HFF-Myc (cell line): ENCODE measurements at places on chromosomes 5 and 9.
A peak's percentile ranks its signal among the peaks of the same experiment; 100 is the strongest.

DNA sequence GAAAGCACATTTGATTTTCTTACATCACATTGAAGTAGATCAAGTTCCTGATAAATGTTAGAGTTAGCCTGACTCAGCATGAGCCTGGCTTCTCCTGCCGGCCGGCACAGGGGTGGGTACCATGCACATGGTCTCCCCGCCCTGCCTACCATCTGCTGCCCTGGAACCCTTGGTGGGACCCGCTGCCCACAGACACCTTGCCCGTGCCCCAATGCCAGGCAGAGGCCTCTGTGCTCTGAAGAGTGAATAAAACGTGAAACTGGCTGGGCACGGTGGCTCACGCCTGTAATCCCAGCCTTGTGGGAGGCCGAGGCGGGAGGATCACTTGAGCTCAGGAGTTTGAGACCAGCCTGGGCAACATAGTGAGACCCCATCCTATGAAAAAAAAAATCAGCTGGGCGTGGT is 17.3 kb downstream of the EXD3 start:
- no peak for DNase-seq

GRCh38 chr5:152532714-152533113 is 127.6 kb upstream of the NMUR2 start:
- DNase-seq, result peak; percentile 14

DNA sequence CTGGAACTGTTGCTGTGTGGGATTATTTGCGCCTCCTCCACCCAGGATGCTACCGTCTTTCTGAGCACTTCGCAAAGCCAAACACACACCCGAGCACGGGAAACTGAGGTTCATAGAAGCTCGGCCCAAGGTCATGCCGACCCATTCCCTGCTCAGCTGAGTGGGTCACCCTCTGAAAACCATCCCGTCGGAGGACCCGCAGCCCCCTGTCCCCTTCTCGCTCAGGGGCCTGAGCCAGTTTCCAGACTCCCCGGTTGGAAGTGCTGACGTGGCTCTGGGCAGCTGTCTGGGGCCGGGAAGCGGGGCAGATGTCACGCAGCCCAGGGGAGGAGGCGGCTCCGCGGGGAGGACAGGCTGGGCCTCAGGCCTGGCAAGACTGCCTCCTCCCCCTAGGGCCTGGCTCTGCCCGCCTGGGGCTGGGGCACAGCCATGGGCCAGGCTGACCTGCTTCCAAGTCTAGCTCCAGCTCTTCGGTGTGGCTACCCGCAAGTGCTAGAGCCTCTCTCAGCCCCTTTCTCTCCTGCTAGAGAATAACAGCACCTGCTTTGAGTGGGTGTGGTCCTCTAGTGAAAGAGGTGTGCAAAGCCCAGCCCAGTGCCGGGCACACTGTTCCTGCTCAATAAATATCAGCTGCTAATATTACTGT is 9.9 kb upstream of the CXXC5 start:
- no peak for DNase-seq

- no peak for DNase-seq
These were observed 68.9 kb upstream of the TLE1 start for GRCh38 chr9:81758123-81758797.

DNA sequence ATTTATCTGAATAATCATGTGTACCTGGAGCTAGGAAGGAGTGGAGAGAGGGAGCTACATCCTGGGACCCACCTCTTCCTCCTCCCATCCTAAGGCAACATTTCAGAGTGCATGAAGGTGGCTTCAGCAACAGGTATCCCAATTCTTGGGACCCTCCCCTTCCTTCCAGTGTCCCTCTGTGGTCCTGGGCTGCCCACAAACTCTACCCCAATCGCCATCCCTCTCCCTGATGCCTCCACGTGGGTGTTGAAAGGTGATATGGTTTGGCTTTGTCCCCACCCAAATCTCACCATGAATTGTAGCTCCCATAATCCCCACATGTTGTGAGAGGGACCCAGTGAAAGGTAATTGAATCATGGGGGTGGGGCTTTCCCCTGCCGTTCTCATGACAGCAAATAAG is 121.4 kb downstream of the MED10 start:
- no peak for DNase-seq

DNA sequence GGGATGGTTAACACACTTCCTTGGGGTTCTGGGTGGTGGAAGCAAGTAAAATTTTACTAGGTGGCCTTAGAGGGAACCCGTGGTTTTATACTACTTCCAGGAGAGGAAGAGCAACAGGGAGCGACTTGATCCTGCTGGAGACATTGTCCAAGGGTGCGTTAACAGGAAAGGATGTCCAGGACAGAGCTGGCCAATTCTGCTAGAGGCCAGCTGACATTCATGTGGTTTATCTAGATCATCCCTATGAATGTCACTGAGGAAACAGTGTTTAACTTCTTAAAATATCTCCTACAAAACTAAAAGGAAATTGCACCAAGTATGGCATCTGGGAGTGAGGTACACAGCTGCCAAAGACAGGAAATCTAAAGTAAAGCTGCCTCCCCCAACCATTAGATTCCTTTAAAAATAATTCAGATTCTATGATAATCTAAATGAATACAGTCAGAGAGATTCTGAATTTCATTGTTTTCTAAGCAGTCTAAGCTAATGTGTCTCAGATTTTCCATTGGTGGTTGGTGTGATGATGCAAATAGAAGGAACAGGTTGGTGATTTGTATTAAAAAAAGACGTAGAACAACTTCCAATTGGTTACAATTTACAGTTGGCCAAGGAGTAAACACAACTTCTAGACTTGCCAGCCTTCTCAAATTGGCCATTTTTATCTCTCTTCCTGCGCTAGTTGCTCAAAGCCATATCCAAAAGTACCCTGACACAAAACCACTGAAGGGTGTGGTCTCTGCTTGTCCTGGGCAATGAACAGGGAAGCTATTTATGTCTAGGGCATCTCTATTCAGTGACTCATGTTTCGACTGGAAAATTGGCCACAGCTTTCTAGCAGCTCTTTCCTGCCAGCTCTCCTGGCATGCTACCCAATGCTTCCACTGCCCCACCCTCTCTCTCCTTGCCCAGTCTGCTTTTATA is 574.7 kb upstream of the MEF2C start:
- peak; percentile 39 for DNase-seq

GRCh38 chr5:96712100-96712746 is 50.0 kb downstream of the CAST start:
- DNase-seq, result no peak

DNA sequence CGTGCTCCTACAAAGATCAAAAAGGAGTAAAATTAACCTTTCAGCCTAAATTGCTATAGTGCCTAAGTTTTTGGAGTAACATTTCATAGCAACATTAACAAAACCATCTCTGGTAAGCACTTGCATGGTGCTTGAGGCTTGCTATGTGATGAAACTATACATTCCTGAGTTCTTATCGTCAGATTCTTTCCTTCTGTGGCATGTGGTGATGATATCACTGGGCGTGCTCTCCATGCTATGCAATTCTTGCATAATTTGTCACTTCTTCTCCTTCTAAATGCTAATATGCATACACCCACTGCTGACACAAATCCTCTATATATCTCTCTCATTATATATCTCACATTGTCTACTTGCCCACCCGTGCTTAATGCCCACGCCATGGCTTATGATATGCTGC is 2019.9 kb downstream of the MAT2B start:
- DNase-seq, result no peak

GRCh38 chr9:75299324-75299723 is 211.0 kb downstream of the OSTF1 start:
- no peak for DNase-seq

- DNase-seq, result peak; percentile 11
These were observed 6.2 kb downstream of the KCNV2 start for GRCh38 chr9:2723376-2724065.

GRCh38 chr9:85258823-85259370 is 482.9 kb downstream of the AGTPBP1 start:
- peak; percentile 39 for DNase-seq

GRCh38 chr5:37665889-37666288 is 174.0 kb downstream of the GDNF start:
- DNase-seq, result no peak

DNA sequence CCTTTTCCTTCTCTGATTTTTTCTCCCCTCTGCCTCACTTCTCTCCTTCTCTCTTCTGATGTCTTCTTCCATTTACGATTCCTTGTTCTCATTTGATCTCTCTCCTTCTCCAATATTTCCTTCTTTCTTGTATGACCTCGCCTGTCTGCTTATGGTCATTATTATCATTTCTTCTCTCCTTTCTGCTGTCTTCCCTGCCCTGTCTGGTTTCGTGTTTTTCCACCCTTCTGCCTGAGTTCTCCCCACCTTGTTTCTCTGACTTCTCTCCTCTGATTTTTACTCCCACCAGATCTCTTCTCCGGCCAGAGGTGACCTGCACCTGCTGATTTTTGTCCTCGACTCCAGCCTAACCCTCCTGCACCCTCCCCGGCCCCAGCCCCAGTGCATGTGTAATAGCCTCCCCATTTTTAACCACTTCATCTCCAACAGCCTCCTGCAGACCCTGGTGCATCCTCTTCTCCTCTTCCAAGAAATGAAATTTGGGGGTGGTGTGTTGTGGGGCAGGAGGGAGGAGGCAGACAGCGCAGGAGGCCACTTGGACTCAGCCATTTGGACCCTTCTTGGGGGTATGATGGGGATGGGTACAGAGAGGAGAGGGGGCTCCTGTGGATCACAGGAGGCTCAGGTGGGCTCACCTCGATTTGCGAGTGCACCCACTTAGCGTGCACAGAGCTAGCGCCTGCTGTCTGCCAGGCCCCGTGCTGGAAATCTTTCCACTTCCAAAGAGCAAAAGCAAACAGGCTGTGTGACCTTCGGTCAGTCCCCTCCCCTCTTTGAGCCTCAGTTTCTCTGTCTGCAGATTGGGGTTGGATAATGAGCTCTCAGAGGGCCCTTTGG is 32.5 kb downstream of the GSN start:
- DNase-seq, result no peak

DNA sequence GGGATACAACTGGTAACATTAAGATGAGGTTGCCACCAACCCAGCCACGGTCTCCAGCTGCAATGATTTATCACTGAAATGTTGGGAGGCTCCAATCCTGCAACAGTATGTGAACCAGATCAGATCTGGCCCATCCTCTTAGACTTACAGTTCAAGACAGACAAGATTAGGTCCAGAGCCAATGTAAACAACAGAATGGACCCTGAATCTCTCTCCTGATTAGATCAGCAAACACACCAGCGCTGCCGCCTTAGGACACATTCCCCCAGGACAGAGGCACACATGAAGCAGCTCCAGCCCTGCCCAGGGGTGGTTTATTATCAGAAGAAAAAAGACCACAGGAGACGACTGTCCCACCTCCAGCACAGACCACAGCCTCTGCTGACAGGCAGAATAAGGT is 82.1 kb downstream of the SLIT3 start:
- DNase-seq, result no peak

GRCh38 chr5:56069652-56070226 is 75.0 kb upstream of the IL6ST start:
- DNase-seq, result no peak

- DNase-seq, result no peak
These were observed 48.2 kb upstream of the NFIB start for GRCh38 chr9:14362175-14362574.

- DNase-seq, result no peak
These were observed 18.0 kb downstream of the MTRR start for GRCh38 chr5:7886849-7887475.

GRCh38 chr9:132242621-132243155 is 80.8 kb downstream of the NTNG2 start:
- no peak for DNase-seq

GRCh38 chr5:120624021-120624563 is 160.0 kb downstream of the PRR16 start:
- no peak for DNase-seq

- no peak for DNase-seq
These were observed 391.1 kb downstream of the TMEM38B start for GRCh38 chr9:106085479-106085878.

- no peak for DNase-seq
These were observed 93.7 kb downstream of the SGCD start for GRCh38 chr5:156420665-156421064.

GRCh38 chr9:81211741-81212140 is 477.6 kb downstream of the TLE1 start:
- DNase-seq, result no peak

- no peak for DNase-seq
These were observed 271.0 kb downstream of the DNAH5 start for GRCh38 chr5:13673511-13673910.

GRCh38 chr9:107918749-107919148 is 429.2 kb upstream of the KLF4 start:
- DNase-seq, result no peak

DNA sequence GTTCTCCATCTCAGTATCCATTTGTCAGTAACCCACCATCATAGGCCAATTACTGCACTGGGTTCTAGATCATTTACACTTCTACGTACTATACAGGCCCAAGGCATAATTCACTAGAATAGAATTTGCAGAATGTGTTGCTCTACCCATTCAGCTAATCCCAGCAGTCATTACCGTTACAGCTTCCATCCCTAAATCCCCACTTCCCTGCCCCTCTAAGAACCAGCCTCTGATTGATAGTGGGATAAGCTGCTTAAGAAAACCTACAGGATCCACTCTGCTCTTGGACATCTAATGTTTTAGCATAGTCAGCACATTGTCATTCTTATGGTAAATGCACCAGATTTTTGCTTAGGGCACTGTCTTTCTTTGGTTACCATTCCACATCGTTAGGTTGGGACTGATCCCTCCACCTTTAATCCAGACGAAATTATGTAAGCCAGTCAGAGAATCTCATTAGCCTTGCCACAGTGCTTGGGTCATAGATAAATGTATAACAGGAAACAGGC is 39.3 kb upstream of the CHD1 start:
- DNase-seq, result no peak

DNA sequence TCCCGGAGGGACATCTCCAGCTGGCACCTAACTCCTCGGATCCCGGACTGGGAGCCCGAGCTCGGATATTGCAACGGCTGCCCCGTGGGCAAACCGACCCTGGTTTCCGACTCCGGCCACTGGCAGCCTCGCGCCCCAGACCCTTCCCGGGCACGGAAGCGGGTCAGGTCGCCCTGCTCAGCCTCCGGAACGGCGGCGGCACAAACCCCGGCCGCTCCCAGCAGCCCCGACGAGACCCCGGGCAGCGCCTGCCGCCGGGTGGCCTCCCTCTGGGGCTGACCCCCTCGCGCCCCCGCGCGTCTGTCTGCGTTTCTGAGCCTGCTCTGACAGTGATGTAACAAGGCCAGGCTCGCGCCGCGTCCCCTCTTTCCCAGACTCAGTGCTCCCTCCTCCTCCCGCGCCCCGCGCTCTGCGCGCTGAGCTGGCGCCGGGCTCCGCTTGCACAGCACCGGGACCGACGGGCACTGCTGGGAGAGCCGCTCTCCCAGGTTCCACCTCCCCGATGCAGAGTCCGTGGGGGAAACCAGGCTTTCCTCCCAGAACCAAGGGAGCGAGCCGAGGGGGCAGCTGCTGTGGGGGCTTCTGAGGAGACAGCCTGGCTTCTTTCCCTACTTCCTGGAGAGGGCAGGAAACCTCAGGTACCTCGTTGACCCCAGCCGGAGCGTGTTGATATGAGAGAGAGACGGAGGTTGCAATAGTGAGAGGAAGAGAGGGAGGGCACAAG is at the start of gene TMEM215:
TMEM215 (plus strand) TSS at position 373 of the 724 bp plus-strand sequence. CDS start 644 bp downstream, outside the sequence.
- no peak for DNase-seq

- no peak for DNase-seq
These were observed 3.7 kb upstream of the NIPAL4 start for GRCh38 chr5:157456301-157456700.

- DNase-seq, result no peak
These were observed 214.0 kb upstream of the DMRT1 start for GRCh38 chr9:627336-627970.
